ENCODE measurements at places on chromosomes 1 and 21.

GRCh38 chr1:179187043-179187442 is 42.4 kb downstream of the ABL2 start:
- DNase-seq = no peak

GRCh38 chr1:66305927-66306326 is 228.0 kb upstream of the SGIP1 start:
- no peak for DNase-seq

DNA sequence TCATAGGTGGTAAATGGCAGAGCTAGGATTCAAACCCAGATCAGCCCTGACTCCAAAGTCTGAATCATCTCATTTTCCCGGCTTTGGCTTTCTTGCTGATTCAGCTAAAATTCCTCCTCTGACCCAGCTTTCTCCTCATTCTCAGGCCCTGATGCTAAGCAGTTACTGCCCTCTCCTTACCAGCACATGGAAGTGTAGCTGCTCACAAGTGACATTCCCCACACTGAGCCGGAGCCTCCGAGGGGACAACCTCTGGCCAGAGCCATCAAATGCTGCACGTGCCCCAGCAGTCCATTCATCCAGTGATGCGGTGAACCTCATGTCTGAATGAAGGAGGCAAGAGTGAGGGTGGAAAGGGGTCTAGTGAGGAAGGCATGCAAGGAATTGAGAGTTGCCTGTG is 11.1 kb downstream of the ITGA10 start:
- no peak for DNase-seq

- no peak for DNase-seq
These were observed 22.5 kb downstream of the CEP350 start for GRCh38 chr1:179976970-179977651.

DNA sequence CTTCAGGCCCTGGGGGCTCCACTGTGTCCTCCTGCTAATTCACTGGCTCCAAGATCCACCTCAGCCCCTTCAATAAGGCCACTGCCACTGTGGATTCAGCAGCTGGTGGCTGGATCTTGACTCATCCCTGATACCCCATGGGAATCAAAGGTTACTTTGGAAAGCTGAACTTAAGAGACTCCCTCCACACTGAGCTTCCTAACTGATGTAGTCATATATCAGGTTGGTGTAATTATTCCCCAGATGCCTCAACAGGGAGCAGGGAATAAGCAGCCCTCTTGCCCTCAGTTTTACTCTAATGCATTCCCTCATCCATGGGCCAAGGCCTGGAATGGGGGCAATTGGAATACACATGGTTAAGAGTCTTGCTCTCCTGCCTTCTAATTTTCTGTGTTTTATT is 164.6 kb downstream of the FASLG start:
- no peak for DNase-seq

DNA sequence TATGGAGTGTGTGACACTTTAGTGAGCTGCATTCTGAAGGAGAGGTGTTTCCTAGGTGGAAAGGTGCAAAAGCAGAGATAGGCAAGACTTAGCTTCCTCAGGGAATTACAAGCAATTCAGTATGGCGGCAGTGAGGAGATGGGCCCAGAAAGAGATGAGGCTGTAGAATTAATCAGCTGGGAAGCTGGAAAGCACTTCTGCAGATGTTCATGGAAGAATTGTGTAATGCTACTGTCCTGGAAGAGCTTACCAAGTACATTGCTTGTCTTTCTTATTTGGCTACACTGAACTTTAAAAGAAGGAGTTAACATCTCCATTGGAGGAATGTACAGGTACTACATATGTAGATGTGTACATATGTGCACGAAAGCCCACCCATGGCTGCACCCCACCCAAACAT is 103.7 kb upstream of the DPT start:
- no peak for DNase-seq

- no peak for DNase-seq
These were observed 16.4 kb downstream of the TCEANC2 start for GRCh38 chr1:54069791-54070170.

DNA sequence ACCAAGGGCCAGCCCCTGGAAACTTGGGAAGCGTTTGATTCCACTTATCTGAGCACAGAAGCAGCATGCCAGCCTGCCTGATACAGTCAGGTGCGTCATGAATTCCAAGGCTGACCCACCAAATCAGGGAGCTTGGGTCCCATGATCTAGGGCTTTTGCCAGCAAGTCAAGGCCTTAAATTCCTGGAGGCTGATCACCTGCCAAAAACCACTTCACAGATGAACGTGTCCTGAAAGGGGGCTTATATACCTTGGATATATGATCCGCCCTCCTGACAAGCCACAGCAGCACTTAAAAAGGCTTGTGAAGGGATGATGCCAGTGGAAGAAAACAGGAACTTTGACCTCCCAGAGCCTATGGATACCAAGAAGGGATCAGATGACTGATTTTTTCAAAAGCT is 24.0 kb upstream of the CLIC6 start:
- DNase-seq = peak; percentile 83

GRCh38 chr1:6102532-6102845 is 56.8 kb downstream of the KCNAB2 start:
- no peak for DNase-seq

DNA sequence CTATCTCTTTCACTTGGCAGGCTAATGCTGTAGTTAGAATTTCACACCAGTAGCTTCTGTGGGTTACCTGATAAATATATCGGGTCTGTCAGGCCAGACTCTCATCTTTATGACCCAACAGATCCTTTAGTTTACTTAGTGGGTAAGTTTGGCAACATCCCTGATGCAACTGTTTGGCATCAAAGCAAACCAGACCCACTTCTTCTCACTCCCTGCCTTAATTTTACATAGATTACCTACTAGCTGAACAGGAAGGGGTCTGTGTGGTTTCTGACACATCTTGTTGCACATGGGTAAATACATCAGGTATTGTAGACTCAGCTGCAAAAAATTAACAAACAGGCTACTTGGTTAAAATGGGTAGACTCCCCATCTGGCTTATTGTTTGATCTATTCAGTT is 3.2 kb upstream of the GUK1 start:
- DNase-seq = no peak

- DNase-seq = no peak
These were observed 92.6 kb upstream of the NEK7 start for GRCh38 chr1:198064181-198064580.

GRCh38 chr1:31764312-31765040 is at the start of gene ADGRB2:
Gene ADGRB2, minus strand, starts transcription at chr1:31764340. Its CDS starts 7,119 bp downstream, at chr1:31757221.
- peak; percentile 29 for DNase-seq

DNA sequence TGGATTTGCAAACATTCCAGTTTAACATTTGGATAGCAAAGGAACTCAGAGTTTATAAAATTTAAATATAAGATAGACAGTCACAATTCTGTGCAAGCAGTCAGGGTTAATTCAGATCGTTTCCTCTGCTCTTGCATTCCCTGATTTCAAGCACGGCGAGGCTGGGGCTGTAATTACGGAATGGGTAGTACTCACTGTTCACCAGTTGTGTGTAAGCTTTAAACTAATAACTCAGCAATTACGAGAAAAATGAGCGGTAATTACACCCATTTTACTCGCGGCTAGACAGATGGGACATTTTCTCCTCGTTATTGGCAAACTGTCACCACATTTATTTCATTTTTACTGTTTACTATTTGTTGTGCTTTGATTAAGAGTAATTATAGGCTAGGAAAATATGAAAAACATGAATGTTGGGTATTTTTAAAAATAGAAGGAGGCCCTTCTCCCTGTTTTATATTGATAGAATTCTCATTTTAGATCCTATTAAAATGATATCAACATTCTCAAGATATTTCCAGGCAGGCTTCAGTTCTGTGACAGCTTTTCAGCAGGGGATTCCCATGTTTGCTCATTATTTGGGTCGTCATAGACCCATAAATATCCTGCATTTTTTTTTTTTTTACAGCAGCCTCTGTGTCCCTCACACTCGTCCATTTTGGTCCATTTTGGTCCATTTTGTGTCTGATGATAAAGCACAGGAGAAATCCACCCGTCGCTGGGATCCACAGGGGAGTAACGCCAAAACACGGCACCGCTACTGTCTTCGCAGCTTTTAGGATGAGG is 208.3 kb downstream of the DSCAM start:
- DNase-seq = no peak

DNA sequence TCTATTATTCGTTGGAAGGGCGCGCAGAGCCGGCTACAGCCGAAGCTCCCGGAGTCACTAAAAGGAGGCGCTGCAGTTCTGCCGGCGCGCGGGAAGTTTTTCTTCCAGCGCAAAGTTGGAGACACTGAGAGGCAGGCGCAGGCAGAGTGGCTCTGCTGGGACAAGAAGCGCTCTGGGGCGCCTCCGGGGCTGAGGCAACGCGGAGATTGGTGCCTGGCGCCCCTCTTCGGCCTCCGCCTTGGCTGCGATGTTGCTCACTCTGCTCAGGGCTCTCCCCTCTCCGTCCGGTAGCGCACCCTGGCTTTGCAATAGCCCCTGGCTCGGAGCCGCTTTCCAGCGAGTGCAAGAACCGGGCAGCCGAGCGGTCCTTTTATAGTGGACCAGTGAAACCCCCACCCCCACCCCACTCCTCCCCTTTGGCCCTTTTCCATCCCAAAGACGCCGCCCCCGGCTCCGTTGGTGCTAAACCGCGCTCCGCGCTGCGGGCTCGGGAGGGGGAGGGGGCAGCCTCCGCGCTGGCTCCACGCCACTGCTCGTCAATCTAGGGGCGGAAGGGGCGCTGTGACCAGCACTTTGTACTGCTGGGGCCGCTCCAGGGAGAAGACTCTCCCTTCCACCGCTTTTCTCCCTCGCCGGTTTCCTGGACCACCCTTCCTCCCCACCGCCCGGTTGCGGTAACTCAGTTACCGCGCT is at the start of gene ADAMTS1:
ADAMTS1 (minus strand) TSS at position 344 of the 693 bp plus-strand sequence. CDS start 455 bp downstream, outside the sequence.
- peak; percentile 87 for DNase-seq

DNA sequence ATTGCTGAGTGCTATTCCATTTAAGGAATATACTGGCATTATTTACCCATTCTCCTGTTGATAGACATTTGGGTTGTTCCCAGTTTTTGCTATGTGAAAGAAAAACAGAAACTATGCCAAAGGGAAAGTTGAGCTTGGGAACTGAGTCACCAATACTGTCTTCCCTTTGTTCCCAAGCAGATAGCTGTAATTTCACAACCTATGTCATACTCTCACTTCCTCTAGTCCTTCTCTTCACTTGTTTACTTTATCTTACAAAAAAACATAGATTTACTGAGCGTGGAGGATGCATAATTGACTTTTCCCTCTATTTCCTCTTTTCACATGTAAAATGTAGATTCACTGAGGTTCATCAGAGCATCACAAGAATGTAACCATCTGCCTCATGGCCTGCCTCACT is 32.4 kb upstream of the PGBD5 start:
- DNase-seq = no peak

GRCh38 chr1:1231400-1232207 is at the start of gene SDF4:
Gene SDF4, minus strand, starts transcription at chr1:1232001. Its CDS starts 3,229 bp downstream, at chr1:1228772.
- peak; percentile 97 for DNase-seq

- DNase-seq = peak; percentile 65
These were observed 10.1 kb downstream of the H6PD start for GRCh38 chr1:9244501-9245229.

GRCh38 chr1:153544453-153545066 is 1.0 kb downstream of the S100A4 start:
- no peak for DNase-seq

- no peak for DNase-seq
These were observed 1.5 kb upstream of the PRDX6 start for GRCh38 chr1:173475564-173476196.

- no peak for DNase-seq
These were observed 10.2 kb downstream of the SLC45A3 start for GRCh38 chr1:205670150-205670446.

DNA sequence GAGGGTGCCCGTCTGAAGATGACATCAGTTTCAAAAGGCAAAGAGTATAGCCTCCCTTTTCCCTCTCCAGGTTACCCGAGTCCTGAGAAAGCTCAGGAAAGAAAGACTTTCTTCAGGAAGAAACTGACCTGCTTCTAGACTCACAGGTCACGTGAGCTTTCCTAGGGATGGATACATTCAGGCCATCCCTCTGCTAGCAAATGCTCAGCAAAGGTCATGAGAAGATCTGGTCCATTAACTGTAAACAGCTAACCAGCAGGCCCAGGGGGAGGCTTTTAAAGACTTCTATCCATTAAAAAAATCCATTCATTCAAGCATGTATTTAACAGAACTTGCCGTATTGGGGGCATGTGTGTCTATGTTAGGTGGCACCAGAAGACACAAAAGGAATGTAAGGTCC is 605.5 kb downstream of the KIF26B start:
- no peak for DNase-seq

DNA sequence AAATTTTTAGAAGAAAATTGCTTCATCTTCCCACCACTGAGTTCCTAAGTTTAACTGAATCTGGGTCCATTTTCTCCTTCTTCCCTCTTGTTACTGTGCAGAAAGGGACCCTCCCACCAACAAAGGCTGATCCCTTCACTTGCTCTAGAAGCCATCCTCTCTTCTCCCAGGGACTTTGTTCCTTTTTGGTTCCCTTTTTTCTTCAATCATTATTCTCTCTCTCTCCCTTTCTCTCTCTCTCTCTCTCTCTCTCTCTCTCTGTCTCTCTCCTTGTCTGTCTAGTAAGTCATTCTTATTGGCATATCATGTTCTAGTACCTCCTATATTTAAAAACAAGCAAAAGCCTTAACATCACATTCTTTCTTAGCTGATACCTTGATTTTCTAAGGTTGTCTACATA is 31.7 kb upstream of the GADD45A start:
- DNase-seq = no peak

DNA sequence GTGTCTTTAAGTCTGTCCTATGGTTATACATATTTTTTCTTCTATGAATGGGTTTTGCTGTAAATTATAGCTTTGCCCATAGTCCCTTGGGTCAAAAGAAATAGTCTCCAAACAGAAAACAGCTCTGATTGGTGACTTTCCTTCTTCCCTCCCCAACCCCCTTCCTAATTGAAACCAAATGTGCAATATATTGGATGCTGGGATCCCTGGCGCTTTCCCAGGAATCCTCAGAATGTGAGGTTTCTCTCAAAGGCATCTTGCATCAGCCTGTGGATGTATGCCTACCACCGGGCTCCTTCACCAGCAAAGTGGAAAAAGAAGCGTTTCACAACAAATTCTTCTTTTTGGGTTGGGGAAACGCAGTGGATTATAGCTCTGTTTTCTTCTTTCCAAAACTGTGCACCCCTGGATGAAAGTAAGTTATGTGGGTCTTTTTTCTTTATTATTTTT is at the start of gene DDR2:
DDR2 (plus strand) TSS at position 248 of the 450 bp plus-strand sequence. CDS start 86,600 bp downstream, outside the sequence.
- peak; percentile 8 for DNase-seq

DNA sequence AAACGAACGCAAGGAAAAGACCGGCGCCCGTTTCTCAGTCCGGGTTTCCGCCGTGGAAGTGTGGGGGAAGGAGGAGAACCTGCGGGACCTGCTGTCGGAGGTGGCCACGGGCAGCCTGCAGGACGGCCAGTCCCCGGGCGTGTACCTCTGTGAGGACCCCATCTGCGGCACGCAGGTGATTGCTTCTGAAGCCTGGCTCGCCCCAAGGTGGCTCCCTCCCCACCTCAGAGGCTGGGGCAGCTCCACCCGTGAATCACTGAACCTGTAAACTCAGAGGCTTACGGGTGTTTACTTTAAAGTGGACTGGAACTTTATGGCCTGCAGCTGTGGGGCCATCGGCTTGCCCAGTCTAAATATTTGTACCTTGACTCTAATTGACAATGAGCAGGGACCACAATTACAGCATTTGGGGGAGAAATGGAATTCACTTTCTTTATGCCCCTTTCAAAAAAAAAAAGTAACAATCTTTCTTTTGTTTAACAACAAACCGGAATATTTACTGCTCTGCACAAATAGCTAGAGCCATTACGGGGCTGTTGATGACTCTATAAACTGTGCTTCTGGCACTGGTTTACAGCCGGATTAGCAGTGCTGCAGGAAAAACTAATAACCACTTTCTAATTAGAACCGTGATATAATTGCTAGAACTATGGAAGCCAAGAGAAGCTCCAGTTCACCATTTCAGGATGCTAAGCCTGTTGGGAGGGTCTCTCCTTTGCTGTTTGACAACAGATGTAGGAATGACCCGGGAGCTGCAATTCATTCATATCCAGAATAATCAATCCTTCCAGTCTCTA is 454.8 kb downstream of the KIF26B start:
- DNase-seq = no peak
